Naive B cell (primary cell): ENCODE measurements at places on chromosomes 12 and 14. TPM values are rescaled to one million over a fixed set of nuclear protein-coding genes. Genes with fewer than 3 reads are reported as not detected.

DNA sequence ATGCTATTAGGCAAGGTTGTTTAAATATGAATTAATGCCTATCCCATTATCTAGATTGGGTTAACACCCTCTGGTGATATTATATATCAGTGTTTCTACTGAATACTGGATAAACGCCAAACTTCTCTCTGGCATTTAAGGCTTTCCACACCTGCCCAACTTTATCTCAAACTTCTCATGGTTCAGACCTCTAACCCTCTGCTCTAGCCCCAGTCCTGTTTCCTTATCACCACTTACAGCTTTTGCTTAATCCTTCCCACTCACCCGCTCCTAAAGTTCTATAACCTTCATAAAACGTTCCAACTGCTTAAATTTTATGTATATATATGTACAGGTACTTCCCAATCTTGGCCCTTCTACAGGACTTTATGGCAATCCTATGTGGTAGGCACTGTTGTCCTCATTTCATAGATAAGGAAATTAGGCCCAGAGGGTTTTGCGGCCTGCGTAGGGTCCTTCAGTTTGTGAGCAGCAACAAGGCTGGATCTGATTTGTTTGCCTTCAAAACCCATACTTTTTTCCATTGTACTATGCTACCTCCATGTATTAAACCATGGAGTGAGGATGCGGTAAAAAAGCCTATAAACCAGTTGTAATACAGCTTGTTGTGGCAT, 1.2 kb downstream of the LPCAT3 start:
- no peak for DNase-seq
- peaks cover 6% of the 10 kb centered on the region for H3K36me3 ChIP-seq
- H3K4me3 ChIP-seq = peak overlapping the region; percentile 84
- no peaks in the 10 kb centered on the region for H3K27me3 ChIP-seq

CLEC1B gene
- 2.1 TPM for polyA plus RNA-seq

- H3K27ac ChIP-seq = no peak overlapping the region
- DNase-seq = no peak
- H3K4me1 ChIP-seq = no peaks in the 10 kb centered on the region
- peaks cover 8% of the 10 kb centered on the region for H3K27me3 ChIP-seq
Measured at GRCh38 chr14:34051966-34052657, 101.2 kb upstream of the EGLN3 start.

DNA sequence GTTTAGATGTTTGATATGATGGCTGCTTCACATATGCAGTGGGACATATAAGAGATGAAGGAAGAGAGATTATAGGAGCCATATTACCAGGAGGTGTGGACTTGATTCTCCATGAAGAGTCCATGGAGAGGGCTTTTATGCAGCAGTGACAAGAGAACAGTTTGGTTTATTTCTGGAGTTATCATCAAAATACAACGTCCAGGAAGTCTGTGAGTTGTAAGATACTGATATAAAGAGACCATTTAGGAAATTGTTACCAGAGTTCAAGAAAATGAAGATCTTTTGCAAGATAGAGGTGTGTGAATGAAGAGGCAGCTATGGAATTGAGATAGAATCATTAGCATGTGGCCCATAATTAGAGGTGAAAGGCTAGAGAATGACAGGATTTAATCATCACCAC, 431.7 kb downstream of the NPAS3 start:
- H3K4me3 ChIP-seq = no peak overlapping the region
- H3K27ac ChIP-seq = no peak overlapping the region
- no peaks in the 10 kb centered on the region for H3K4me1 ChIP-seq
- no peaks in the 10 kb centered on the region for H3K36me3 ChIP-seq

MYRFL gene
- polyA plus RNA-seq = not detected

DCN gene
- polyA plus RNA-seq = not detected

GRCh38 chr12:92943482-92944250, 14.6 kb upstream of the EEA1 start:
- peaks cover 18% of the 10 kb centered on the region for H3K36me3 ChIP-seq
- peaks cover 12% of the 10 kb centered on the region for H3K4me1 ChIP-seq
- H3K27me3 ChIP-seq = no peaks in the 10 kb centered on the region
- H3K4me3 ChIP-seq = no peak overlapping the region

RILPL2 gene
- polyA plus RNA-seq = 4.9 TPM

KCNC2 gene
- polyA plus RNA-seq = not detected

DNA sequence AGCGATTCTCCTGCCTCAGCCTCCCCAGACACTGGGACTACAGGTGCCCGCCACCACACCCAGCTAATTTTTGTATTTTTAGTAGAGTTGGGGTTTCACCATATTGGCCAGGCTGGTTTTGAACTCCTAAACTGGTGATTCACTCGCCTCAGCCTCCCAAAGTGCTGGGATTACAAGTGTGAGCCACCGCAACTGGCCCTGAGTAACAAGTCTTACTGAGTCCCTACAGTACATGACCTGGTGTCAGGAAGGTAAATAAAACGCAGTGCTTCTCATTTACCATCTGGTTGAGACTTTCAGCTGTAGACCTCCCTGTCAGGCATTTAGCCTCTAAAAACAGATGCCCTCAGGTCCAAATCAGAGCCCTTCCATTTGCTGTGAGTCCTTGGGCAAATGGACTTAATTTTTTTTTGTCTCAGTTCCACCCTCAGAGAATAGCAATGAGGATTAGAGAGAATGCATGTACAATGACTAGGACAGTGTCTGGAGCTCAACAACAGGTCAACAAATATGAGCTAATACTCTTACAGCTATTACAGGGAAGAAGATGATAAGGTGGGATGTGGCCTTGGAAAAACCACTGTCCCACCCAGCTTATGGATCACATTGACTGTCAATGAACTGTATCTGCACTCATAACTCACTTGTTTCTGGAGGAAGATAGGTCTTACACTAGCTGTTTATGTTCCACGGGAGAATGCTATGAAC, 70.5 kb downstream of the PHLDA1 start:
- H3K27ac ChIP-seq = no peak overlapping the region
- peaks cover 7% of the 10 kb centered on the region for H3K4me1 ChIP-seq
- no peak for DNase-seq
- H3K4me3 ChIP-seq = no peak overlapping the region
- H3K27me3 ChIP-seq = peaks cover 7% of the 10 kb centered on the region
- H3K36me3 ChIP-seq = no peaks in the 10 kb centered on the region

- no peak for DNase-seq
- H3K27me3 ChIP-seq = no peaks in the 10 kb centered on the region
- H3K4me1 ChIP-seq = no peaks in the 10 kb centered on the region
- H3K36me3 ChIP-seq = no peaks in the 10 kb centered on the region
Measured at GRCh38 chr14:34699873-34700621, 14.3 kb downstream of the CFL2 start.

DNA sequence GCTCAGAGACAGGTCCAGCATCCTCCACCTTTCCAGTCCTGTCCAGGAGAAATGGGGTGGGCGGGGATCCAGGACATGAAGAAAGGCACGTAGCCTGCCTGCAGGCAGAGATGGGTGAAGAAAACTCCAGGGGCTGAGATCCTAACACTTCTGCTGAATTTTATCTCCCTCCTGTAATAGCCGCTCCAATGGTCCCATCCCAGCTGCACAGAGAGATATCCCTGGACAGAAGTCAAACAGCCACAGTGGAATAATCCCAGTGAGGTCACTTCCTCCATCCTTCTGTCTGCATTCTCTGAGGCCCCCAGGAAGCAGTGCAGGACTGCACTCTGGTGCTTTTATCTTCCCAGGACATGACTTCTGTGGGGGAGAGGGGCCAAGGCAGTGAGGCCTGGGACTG, 26.3 kb downstream of the KRT18 start:
- H3K36me3 ChIP-seq = no peaks in the 10 kb centered on the region
- no peak for DNase-seq
- peaks cover 26% of the 10 kb centered on the region for H3K27me3 ChIP-seq
- no peak overlapping the region for H3K4me3 ChIP-seq

GRCh38 chr12:6213969-6214368, 13.8 kb downstream of the CD9 start:
- no peak overlapping the region for H3K27ac ChIP-seq
- H3K27me3 ChIP-seq = no peaks in the 10 kb centered on the region
- DNase-seq = no peak
- no peaks in the 10 kb centered on the region for H3K36me3 ChIP-seq
- peaks cover 24% of the 10 kb centered on the region for H3K4me1 ChIP-seq
- no peak overlapping the region for H3K4me3 ChIP-seq

OTX2 gene
- not detected for polyA plus RNA-seq

- no peak for DNase-seq
- no peaks in the 10 kb centered on the region for H3K27me3 ChIP-seq
- no peaks in the 10 kb centered on the region for H3K4me1 ChIP-seq
- no peak overlapping the region for H3K4me3 ChIP-seq
Measured at GRCh38 chr12:26599096-26599695, 233.8 kb downstream of the ITPR2 start.

DNA sequence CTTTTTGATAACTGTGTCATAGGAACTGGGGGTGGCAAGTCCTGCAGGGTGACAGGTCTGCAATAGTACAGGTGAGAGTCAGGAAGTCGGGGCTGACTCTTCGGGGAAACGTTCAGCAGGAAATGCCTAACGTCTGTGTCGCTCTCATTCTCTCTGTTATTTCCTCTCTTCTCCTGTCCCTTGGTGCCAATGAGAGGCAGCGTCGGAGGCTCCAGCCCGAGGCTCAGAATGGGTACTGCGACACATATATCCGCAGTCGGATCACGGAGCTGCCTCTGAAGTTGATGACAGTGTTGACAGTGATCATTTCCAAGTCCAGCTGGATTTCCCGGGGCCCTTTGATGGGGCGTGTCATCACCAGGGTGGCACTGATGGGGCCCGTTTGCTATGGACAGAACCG, 2.7 kb upstream of the TC2N start:
- no peak for DNase-seq
- H3K27ac ChIP-seq = no peak overlapping the region
- H3K36me3 ChIP-seq = no peaks in the 10 kb centered on the region
- no peaks in the 10 kb centered on the region for H3K27me3 ChIP-seq
- no peak overlapping the region for H3K4me3 ChIP-seq

CDKN3 gene
- 1.2 TPM for polyA plus RNA-seq

DNA sequence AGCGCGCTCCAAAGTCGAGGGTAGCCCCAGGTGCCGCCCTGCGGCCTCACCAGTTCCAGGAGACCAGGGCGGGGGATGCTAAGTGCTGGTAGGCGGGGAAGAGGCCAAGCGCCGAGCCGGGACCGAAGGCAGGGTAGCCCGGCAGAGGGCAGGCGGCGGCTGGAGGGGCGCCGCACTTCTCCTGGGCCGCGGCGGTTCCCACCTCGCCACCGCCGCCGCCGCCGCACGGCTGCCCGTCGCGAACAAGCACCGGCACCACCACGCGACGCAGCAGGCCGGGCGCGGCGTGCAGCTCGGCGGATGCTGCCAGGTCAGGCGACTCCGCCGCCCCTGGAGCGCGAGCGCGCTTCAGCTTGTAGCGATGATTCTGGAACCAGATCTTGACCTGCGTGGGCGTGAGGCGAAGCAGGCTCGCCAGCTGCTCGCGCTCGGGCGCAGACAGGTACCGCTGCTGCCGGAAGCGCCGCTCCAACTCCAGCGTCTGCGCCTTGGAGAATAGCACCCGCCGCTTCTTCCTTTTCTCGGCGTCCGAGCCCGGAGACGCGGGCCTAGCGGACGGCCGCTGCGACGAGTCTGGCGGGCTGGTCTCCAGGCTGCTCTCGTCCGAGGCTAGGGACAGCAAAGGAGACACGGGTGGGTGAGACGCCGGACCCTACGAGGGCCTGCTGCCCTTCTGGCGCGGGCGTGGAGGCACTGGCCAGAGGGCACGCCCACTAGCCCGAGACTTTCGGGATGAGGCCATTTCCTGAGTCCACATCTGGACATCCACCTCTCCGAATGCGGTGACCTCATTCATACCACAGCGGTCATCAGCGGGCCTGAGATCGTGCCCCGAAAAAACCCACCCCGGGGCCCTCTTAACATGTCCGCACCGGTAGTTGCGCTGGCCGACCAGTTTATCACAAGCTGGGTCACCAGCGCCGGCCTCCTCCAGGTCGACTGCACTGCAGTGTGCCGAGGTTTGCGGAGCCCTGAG, 1.3 kb downstream of the NKX2-8 start:
- no peak for DNase-seq
- H3K27me3 ChIP-seq = peaks cover 81% of the 10 kb centered on the region
- no peak overlapping the region for H3K4me3 ChIP-seq
- no peaks in the 10 kb centered on the region for H3K4me1 ChIP-seq

GRCh38 chr12:1436015-1436414, 158.4 kb downstream of the FBXL14 start:
- no peak for DNase-seq
- no peaks in the 10 kb centered on the region for H3K4me1 ChIP-seq
- H3K27ac ChIP-seq = no peak overlapping the region
- H3K36me3 ChIP-seq = peaks cover 4% of the 10 kb centered on the region
- H3K4me3 ChIP-seq = no peak overlapping the region

AQP2 gene
- polyA plus RNA-seq = not detected

- H3K4me1 ChIP-seq = peaks cover 65% of the 10 kb centered on the region
- no peaks in the 10 kb centered on the region for H3K36me3 ChIP-seq
- H3K27me3 ChIP-seq = no peaks in the 10 kb centered on the region
Measured at GRCh38 chr12:89695830-89696229, 12.8 kb downstream of the ATP2B1 start.

GRCh38 chr14:94126419-94126677, 3.1 kb downstream of the IFI27L2 start:
- peaks cover 13% of the 10 kb centered on the region for H3K27me3 ChIP-seq
- H3K4me3 ChIP-seq = no peak overlapping the region
- H3K36me3 ChIP-seq = no peaks in the 10 kb centered on the region
- peaks cover 20% of the 10 kb centered on the region for H3K4me1 ChIP-seq
- H3K27ac ChIP-seq = no peak overlapping the region

DNA sequence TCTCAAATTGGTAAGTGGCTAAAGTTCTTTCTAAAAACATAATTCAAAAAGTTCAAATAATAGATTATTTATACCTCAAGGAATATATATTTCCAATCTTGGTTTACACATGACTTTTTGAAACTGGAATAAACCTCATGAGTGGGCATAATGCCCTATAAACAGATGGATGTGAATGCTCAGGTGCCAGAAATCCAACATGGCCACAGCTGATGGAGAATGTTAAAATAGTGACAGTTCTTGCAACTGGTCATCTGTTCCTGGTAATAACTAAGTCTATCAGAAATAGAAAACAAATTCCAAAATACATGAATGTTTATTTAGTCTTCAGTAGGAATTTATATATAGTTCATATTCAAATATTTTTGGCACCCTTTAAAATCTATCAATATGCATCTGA, 21.6 kb upstream of the CNOT2 start:
- no peaks in the 10 kb centered on the region for H3K27me3 ChIP-seq
- H3K27ac ChIP-seq = no peak overlapping the region
- no peak overlapping the region for H3K4me3 ChIP-seq
- H3K4me1 ChIP-seq = no peaks in the 10 kb centered on the region
- H3K36me3 ChIP-seq = no peaks in the 10 kb centered on the region
- no peak for DNase-seq

- H3K27ac ChIP-seq = no peak overlapping the region
- no peak for DNase-seq
- no peaks in the 10 kb centered on the region for H3K27me3 ChIP-seq
- H3K4me3 ChIP-seq = no peak overlapping the region
Measured at GRCh38 chr12:85575120-85576096, 260.8 kb downstream of the RASSF9 start.

- H3K27me3 ChIP-seq = peaks cover 8% of the 10 kb centered on the region
- H3K27ac ChIP-seq = no peak overlapping the region
- no peaks in the 10 kb centered on the region for H3K4me1 ChIP-seq
- H3K4me3 ChIP-seq = no peak overlapping the region
Measured at GRCh38 chr12:25283006-25283405, 32.3 kb upstream of the KRAS start.

RAD9B gene
- 1.4 TPM for polyA plus RNA-seq

- peaks cover 8% of the 10 kb centered on the region for H3K36me3 ChIP-seq
- H3K27me3 ChIP-seq = no peaks in the 10 kb centered on the region
- no peaks in the 10 kb centered on the region for H3K4me1 ChIP-seq
- no peak overlapping the region for H3K4me3 ChIP-seq
- peak overlapping the region; percentile 4 for H3K27ac ChIP-seq
Measured at GRCh38 chr14:28542040-28542439, 224.5 kb upstream of the FOXG1 start.

HAL gene
- 1.4 TPM for polyA plus RNA-seq

GRCh38 chr12:70468741-70469140, 102.7 kb downstream of the KCNMB4 start:
- no peak overlapping the region for H3K4me3 ChIP-seq
- DNase-seq = no peak
